GM13977 (cell line): ENCODE measurements at places on chromosomes 3 and 15.

- DNase-seq, result peak; percentile 36
Observed at GRCh38 chr3:38210141-38210757, 44.9 kb downstream of the OXSR1 start.

GRCh38 chr3:167666563-167666962 is 12.8 kb upstream of the WDR49 start:
- DNase-seq, result no peak

DNA sequence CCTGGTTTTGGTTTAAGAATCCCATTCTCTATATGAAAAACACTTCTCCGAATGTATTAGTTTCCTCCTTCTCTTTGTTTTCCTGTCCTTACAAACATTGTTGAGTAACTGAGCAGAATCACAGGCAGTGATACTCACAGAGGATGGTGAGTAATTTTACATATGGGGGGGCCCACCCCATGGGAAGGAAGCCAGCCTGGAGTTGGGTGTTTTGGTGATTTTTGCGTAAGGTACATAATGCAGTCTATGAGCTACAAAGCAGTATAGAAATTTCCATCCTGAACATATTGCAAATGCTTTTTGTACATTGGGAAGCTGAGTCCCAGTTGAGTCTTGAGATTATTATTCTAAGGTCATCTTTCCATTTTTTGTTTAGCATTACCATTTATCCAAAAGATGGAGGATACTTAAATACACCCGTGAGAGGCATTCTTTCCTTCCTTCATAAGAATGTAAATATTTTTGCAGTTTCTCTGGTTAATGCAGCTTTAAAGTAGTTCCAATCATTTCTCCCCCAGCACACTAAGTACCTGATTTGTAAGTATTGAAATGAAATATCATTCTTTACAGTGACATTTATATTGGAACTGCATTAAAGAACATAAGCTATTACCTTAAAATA is 476.8 kb downstream of the AGBL1 start:
- no peak for DNase-seq

DNA sequence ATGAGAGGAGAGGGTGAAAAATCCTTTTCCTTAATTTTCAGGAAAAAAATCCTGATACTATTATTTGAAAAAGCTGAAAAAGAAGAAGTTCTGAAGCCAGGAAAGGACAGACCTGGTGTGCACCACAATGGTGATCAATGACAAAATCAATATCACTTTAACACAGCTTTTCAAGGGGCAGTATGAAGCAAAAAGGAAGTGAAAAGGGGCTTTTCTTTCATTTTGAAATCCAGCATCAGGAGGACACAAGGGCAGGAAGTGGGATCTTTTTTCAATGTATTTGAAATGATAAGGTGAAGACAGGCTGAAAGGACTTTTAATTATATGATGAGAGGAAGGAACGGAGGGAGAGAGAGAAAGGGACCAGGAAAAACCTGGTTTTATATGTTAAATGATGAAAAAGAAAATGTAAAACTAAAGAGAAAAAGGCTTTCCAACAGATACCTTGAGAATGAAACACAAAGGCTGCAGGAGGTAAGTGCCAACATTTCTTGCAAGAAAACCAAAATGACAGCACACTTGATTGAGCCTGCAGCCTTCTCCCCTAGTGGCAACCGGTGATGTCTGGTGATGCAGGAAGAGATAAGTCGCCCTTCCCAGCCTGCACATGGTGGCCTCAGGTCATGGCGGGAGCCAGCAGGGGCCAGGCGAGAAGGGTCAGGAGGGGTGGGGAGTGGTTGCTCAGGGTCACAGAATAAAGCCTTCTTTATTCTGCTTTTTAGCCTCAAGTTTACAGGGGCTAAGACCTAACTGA is 236.7 kb upstream of the WNT5A start:
- no peak for DNase-seq

GRCh38 chr3:159418571-159419526 is 569.8 kb upstream of the IL12A start:
- no peak for DNase-seq

DNA sequence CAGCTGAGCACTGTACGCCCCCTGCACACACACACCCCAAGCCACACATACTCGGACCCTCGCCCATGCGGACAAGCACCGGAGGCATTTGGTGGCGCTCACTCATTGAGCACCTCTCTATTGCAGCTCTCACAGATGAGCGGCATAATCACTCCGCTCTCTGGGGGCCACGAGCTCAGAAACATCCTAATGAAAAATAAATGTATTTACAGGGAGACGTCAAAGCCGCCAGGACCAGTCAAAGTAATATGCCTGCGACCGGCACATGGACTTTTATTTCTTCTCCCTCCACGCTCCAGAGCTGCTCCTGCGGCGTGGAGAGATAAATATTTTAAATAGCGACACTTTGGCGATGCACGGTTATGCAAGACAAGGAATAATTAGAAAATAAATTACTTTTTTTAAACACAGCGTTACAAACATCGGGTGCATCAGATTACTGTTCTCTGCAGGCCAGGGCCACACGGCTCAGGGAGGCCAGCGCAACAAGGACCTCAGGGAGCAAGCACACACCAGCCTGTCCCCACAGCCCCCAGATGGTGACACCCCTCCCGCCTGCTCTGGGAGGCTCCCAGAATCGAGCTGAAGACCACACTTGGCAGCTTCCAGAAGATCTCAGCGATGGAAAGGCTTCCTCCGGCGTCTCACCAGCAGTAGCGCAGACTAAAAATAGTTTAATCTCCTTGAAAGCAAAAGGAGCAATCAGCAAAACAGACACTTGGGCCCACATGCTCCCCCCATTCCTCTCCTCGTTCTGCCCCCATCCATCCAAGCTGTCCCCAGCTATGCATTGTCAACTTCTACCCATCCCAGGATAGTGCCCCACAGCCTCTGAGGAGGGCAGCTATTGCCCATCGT is 48.0 kb downstream of the CACNA2D2 start:
- DNase-seq, result no peak

DNA sequence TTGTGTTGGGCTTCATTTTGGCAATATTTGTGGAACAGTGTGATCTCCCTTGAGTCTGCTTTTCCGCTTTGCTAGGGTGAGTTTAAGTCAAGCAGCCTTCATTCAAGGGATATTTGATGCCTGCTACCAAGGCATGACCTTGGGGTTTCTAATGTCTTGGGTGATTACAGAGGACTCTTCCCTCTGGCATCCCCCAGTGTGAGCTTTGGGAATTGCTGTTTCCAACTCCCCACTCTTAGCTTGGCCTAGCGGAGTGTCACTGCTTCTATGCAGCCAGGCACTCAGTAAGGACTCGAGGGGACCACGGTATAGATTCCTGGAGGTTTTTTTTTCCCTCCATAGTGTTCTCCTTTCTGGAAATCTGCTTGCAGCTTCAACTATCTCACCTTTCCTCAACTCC is 21.1 kb downstream of the GCNT3 start:
- DNase-seq, result no peak

DNA sequence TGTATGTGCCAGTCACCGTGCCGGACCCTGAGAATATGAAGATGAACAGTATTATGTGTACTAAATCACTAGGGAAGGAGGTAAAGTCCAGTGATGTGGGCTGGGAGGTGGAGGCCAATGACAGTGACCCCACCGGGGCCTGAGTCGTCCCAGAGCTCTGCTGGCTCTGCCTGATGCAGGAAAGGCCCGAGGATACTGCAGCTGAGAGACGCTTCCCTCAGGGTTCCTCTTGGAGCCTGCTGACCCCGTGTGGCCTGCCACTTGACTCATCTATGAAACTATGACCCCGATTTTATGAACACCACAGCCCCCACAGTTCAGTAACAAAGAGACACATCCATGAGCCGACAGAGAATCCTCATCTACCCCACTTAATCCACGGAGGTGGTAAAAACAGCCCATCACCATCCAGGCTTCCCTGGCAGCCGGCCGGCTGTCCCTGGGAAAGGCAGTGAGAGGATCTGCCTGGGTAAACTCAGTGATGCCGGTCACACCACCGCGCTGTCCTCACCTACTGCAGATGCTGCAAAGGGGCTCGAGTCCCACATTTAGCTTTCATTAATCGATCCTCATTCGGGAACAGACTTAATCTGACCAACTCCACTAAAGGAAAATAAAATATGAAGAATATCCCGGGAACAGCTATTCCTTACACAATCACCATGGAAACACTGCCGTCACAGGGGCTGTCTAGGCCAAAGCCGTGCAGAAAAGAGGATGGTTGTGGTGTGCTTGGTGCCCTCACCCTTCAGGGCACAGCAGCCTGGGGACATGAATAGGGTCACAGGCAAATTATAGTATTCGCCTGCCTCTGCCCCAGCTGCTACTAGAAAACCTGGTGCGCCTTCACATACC is 82.9 kb downstream of the ARRDC4 start:
- no peak for DNase-seq

DNA sequence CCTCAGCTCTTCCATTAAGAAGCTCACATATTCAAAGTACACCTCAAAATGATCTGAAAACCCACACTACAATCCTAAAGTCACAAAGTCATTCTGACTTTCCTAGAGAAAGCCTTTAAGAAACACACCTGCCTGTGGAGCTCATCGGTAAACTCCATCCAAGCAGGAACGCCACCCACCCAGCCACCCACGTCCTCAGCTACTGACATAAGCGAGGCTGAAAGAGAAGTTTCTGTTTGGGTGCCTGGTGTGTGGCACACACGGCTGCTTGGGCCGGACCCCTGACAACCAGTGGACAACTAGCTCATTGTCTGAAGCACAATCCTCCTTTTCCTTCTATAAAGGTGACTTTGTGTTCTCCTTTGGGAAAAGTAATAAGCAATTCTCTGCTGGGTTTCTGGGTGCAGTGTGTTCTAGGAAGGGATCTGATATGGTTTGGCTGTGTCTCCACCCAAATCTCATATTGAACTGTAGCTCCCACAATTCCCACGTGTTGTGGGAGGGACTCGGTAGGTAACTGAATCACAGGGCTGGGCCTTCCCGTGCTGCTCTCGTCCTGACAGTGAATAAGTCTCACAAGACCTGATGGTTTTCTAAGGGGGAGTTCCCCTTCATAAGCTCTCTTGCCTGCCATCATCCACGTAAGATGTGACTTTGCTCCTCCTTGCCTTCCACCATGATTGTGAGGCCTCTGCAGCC is 26.1 kb downstream of the FAM174B start:
- DNase-seq, result no peak

- DNase-seq, result no peak
Observed at GRCh38 chr15:56337084-56337725, 28.0 kb upstream of the TEX9 start.

DNA sequence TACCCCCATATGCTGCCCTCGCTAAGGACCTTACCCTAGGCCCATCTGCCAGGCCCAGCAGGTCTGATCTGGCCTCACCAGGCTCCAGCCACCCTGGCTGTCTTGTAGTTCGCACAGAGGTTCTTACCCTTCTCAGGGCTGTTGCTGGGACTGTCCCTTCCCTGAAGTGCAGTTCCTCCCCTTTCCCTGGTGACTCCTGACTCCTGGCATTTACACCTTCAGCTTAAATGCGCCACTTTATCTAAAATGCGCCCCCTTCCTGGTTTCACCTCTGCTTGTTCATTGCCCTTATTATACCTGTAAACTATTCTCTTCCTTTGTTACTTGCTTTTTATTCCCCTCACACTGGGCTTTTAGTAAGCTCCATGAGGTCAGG is 835 bp upstream of the TTLL3 start:
- DNase-seq, result peak; percentile 53

DNA sequence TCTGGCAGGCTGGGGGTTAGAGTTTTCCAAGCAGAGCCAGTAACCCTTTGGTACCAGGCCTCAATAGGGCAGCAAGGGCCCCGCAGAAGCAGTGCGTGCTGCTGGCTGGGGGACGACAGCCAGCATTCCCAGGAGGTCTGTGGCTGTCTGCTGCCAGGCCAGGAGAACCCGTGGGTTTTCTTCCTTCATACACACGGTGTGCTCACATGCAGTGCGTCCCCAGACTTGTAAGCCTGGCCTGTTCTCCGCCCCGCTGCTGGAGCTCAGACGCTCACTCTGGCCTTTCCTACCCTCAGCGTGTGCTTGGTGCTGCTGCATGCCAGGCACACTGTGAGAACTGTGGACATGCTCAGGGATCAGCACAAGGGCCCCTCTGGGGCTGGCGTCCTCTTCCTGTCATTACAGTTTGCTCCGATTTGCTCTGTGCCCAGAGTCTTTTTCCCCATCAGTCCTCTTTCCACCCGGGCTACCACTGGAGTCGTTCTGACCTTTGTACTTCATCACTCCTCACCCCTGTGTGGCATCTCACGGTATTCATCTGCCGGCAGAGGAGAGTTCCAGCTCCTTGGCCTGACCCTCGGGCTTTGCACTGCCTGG is 149.5 kb downstream of the DNAJB8 start:
- DNase-seq, result no peak

DNA sequence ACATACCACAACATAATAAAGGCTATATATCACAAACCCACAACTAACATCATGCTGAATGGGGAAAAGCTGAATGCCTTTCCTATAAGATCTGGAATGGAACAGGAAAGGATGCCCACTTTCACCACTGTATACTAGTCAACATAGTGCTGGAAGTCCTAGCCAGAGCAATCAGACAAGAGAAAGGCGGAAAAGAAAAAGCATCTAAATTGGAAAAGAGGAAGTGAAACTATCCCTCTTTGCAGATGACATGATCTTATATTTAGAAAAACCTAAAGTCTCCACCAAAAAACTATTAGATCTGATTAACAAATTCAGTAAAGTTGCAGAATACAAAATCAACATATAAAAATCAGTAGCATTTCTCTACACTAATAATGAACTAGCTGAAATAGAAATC is 14.6 kb upstream of the PIK3CA start:
- no peak for DNase-seq

DNA sequence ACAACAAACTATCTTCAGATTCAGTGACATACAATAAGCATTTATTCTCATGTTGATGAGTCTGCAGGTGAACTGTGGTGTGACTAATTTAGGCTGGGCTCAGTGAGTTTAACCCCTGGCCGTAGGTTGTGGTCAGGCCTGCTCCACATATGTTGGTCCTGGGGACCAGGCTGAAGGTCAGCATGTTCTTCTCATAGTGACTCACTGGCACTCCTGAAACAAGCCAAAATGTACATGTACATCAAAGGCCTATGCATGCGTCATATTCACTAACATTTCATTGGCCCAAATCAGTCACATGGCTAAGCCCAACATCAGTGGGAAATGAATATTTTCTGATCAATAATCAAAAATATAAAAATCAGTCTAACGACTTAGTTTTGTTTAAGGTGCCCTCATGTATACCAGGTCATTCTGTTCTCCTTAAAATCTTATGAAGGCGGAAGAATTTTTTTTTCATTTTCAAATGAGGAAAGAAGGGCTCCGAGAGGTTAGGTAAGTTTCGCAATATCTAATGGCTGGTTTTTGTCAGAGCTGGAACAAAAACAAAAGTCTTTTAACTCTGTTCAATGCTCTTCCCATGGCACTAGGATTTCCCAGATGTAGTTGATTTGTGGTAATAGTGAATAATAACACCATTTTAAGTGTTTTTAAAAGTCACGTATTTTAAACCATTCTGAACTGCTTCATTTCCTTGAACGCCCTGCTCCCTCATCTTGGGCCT is 148.5 kb downstream of the MFSD1 start:
- DNase-seq, result no peak
